ENCODE measurements at places on chromosomes 4 and X.

DNA sequence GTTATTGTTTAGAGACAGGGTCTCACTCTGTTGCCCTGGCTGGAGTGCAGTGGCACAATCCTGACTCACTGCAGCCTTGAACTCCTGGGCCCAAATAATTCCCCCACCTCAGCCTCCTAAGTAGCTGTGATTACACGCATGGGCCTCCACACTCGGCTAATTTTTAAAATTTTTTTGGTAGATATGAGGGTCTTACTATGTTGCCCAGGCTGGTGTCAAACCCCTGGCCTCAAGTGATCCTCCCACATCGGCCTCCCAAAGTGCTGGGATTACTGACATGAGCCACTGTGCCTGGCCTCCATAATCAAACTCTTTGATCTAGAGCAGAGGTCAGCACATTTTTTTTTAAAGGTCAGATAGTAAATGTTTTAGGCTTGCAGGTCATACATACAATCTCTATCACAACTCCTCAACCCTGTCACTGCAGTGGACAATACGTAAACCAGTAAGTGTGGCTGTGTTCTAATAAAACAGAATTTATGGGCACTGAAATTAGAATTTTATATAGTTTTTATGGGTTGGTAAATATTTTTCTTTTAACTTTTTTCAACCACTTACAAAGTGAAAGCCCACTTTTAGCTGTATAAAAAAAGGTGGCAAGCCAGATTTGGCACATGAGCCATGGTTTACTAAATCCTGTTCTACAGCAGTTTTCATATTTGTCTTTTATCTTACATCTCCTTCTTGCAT lies 105.1 kb upstream of the RAPGEF2 start:
- DNase-seq = no peak

- no peak for DNase-seq
Measured at GRCh38 chr4:1041147-1041935, 29.9 kb downstream of the FGFRL1 start.

GRCh38 chrX:46694549-46694948 lies 64.4 kb downstream of the SLC9A7 start:
- no peak for DNase-seq

GRCh38 chrX:97109730-97110129 lies 226.0 kb downstream of the RPA4 start:
- DNase-seq = no peak

- no peak for DNase-seq
Measured at GRCh38 chrX:119266364-119266995, 30.4 kb downstream of the PGRMC1 start.
